ENCODE measurements at places on chromosomes 6 and 20. TPM values are rescaled to one million over a fixed set of nuclear protein-coding genes. Genes with fewer than 3 reads are reported as not detected.

DNA sequence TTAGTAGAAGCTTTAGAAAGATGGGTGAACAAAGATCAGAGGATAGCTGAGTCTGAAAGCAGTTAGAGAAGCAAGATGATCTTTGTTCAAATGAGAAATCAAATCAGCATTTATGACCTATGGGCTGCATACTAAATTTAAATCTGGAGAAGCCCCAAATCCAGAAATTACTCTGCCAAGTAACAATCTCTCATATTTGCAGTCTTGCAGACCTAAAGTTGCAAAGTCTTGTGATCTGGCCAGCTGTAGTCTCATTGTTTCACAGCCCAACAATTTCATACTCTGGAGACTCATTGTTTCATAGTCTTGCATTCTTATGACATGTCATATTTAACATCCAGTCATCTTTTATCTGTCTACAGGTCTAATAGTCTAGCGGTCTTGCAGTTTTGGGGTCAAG, 364.9 kb upstream of the RSPO3 start:
- no peak for DNase-seq

- no peak for DNase-seq
These were observed 461.2 kb downstream of the EPM2A start for GRCh38 chr6:145274083-145274482.

DNA sequence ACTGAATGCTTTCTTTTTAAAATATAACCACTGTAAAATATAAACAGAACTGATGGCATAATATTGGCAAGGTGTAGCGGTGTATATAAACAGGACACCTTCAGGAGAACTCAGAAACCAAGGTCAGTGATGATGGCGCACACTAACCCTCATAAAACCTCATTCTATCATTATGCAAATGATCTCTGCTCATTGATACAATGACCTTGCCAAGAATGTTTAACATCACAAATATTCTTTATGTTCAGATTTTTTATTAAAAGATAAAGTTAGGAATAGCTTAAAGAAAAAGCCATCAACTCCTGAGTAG, 48.6 kb upstream of the DST start:
- DNase-seq: no peak

DNA sequence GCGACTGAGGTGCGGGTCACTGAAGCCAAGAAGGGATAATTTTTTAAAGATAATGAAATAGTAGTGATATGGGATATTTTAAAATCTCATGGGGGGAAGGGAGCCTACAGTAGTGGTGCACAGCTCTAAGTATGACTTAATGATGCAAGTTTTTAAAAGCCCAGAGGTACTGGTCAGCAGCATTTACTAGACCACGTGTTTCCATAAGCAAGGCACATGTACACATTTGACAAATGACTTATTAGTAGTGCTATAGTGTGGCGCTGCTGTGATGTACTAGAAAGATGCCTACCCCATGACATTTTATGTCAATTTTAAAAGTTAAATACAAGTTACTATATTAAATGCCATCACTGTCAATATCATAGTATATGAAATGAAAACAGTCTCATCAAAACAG, 7.5 kb upstream of the LINC00237 start:
- no peak for DNase-seq

DNA sequence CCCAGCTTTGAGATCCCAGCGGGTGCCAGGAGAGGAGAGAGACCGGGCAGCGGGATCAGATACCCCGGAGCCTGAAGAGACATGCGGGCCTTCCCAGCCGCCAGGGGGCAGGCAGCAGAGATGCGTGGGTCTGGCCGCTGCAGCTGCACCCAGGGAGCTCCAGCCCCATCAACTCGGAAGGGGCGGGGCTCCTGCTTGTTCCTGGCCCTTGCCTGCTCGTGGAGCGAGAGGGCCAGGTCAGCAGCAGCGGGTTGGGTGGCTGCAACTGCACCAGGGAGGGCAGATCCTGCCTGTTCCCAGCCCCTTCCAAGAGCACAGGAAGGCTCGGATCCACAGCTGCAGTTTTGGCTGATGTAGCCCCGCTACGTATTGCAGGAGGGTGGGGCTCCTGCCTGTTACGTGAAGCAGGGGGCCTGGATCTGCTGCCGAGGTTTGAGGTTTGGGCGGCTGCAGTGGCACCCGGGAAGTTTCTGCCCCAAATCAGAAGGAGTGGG, 532.8 kb downstream of the RFPL4B start:
- no peak for DNase-seq

DNA sequence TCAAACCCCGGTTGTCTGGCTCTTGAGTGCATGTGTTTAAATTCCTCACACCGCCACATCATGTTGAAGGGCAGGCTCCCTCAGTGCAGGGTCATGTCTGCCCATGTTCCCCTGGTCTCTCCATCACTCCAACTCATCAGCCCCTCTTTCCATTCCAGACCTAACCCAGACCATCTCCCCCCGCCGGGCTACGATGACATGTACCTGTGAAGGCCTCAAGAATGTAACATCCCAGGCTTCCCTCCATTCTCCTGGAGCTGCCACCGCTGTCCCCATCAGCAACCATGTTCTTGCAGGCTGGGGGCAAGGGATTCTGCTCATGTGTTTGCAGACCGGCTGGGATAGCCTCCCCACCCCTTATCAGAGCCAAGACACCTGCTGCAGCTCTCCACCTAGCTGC, 19.9 kb downstream of the TMEM74B start:
- no peak for DNase-seq

- DNase-seq: no peak
These were observed 246.7 kb downstream of the FOXC1 start for GRCh38 chr6:1856381-1856780.

DNA sequence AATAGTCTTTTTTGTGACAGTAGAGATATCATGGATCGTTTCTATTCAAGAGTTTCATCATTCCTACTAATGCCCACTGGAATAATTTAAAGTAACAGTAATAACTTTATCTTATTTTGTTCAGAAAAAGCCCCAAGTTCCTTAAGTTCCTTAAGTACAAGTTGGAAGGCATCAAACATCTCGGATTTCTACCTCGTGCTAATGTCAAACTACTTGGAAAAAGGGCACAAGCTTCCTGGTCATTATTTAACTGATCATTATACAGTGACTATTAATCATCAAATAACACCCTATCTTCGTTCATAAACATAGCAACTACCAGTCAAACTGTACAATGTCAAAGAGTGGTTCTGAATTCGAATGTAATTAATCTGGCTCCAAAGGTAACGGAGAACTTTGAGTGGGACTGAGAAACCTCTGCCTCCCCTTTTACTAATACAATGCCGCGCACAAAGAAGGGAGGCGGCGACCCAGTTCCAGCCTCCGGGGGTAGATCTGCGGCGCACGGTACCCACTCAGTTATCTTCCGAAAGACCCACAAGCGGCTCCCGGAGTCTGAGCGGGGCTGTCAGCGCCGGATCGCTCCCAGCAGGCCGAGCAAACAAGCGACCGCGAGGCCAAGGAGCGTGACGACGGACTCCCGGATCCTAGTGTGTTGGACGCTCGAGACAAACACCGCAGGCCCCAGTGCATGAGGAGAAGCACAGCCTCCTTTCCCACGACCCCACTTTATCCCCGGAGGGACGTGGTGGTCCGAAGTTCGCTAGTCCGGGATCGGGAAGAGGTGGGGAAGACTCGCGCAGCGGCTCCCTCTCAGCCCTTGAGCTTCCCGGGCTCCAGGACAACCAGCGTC, 716 bp downstream of the SHPRH start:
- DNase-seq: peak; percentile 20

GRCh38 chr20:31863296-31864085, 6.8 kb downstream of the DUSP15 start:
- no peak for DNase-seq

- DNase-seq: peak; percentile 94
These were observed 27.8 kb downstream of the HDDC2 start for GRCh38 chr6:125273965-125274364.

DNA sequence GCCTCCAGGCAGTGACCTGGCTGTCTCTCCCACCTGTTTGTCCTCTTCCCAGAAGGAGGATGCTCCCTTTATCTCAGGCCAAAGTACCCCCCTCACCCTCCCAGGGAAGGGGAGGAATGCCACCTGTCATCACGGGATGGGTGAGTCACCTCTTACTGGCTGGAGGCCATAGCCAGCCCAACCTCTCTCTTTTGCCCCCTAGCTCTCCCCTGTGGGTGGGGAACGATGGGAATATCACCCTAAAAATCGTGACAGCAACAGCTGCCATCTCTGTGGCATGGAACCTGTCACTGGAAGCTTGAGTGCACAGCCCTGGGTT, 137.5 kb upstream of the PTPN1 start:
- peak; percentile 78 for DNase-seq

- DNase-seq: peak; percentile 12
These were observed 29.8 kb downstream of the DCBLD1 start for GRCh38 chr6:117512056-117512828.

C20orf144 gene
- total RNA-seq: not detected

RBM39 gene
- total RNA-seq: 286 TPM

CHRNA4 gene
- not detected for total RNA-seq
